Activated T-cell treated with anti-CD3 and anti-CD28 coated beads, Interleukin-2, amount 50 U/mL, for 72 hours (primary cell): ENCODE measurements at places on chromosomes 4 and X.
A peak's percentile ranks its signal among the peaks of the same experiment; 100 is the strongest.

DNA sequence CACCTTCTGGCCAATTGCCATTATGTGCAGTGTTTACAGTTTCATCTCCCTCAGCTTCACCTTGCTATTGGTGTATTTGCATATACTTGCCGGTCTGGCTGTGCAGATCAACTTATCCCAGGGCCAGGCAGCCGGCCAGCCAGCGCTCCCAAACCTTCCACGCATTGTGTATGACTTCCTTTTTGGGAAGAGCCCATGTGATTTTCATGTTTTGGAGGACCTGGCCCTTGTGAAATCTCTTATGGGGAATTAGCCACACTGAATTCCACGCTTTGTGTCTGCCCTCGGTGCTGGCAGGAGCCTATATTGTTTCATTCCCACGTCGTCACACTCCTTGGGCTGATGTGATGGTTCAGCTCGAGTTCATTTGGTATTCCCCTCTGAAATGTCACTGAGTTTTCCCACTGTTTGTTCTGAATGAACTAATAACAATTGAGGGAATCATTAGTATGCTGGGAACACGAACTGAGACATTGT, 6.0 kb upstream of the PDLIM3 start:
- no peak for DNase-seq

DNA sequence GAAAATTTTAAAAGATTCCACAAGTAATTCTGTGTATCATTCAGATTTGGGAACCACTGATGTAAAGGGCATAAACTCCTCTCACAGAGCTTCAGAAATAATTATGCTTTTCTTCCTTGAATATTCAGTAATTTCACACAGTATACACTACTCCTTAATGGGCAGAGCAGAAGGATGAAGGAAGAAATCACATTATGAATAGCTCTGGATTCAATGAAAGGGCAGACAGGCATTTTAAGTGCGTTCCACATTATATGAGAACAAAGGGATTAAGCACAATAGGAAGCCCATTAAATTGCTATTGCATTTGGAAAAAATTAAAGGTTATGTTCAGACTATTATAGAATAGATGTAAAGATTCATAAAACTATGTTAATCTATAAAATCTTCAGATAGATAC, 142.6 kb downstream of the PDHA2 start:
- DNase-seq, result no peak

DNA sequence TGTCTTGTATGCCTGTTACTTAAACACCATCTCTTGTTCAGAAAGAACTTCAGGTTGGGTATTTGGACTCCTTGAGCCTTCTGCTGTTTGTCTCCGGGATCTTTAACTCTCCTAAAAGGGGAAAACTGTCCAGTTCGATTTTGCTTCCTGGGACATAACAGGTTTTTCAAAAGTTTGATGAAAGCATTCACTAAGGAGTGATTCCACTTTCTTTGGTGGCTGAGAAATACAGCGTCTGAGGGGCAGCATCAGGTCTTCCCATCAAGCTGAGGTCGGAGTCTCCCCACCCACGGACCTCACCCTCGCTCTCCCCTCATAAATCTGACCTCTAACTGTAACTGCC, 1.4 kb downstream of the AFAP1 start:
- no peak for DNase-seq

- DNase-seq, result no peak
These were observed 7.8 kb downstream of the SERTM2 start for GRCh38 chrX:111519215-111519614.

GRCh38 chr4:1130316-1131186, 17.2 kb upstream of the RNF212 start:
- peak; percentile 80 for DNase-seq
